ENCODE measurements at places on chromosomes 12 and 14. TPM values are rescaled to one million over a fixed set of nuclear protein-coding genes. Genes with fewer than 3 reads are reported as not detected.

Gene NKX2-1
- not detected for total RNA-seq

Gene MFAP5
- total RNA-seq = 0.13 TPM

Gene EPYC
- total RNA-seq = not detected

Gene STON2
- 59.4 TPM for total RNA-seq

Gene SLC41A2
- total RNA-seq = 17.8 TPM

Gene KLHL33
- total RNA-seq = under 0.01 TPM

Gene C12orf56
- not detected for total RNA-seq

Gene CCDC175
- total RNA-seq = not detected

Gene KRT77
- total RNA-seq = not detected

Gene DNAI7
- total RNA-seq = not detected

Gene RASAL1
- not detected for total RNA-seq

Gene TMEM132D
- total RNA-seq = not detected

Gene FBLN5
- 0.32 TPM for total RNA-seq

Gene NEMP1
- 6.5 TPM for total RNA-seq

Gene RNASE1
- total RNA-seq = 99.4 TPM

Gene SERPINA9
- total RNA-seq = not detected

Gene KRT5
- 0.65 TPM for total RNA-seq

Gene RIPK3
- 4.9 TPM for total RNA-seq

Gene PPP4R4
- total RNA-seq = under 0.01 TPM

Gene ZDHHC22
- under 0.01 TPM for total RNA-seq

Gene OR4E2
- not detected for total RNA-seq

Gene SLC22A17
- total RNA-seq = 0.97 TPM

Gene FBRSL1
- total RNA-seq = 5.0 TPM

Gene MYF5
- not detected for total RNA-seq

Gene LRCOL1
- 2.5 TPM for total RNA-seq

Gene FCF1
- total RNA-seq = 12.8 TPM

Gene RND1
- total RNA-seq = 5.5 TPM

Gene GPR162
- total RNA-seq = 1.5 TPM

Gene SERPINA12
- not detected for total RNA-seq

Gene TRHDE
- total RNA-seq = not detected

Gene SYCP3
- total RNA-seq = not detected

Gene INHBE
- total RNA-seq = not detected

Gene CLEC4A
- 0.19 TPM for total RNA-seq

Gene NID2
- 23.5 TPM for total RNA-seq

Gene GYS2
- not detected for total RNA-seq

Gene OVCH1
- total RNA-seq = not detected

Gene KRT8
- 3.7 TPM for total RNA-seq

Gene SLC17A8
- total RNA-seq = not detected

Gene NAV3
- 6.3 TPM for total RNA-seq

Gene MMP14
- 135 TPM for total RNA-seq

Measured in bladder microvascular endothelial cell (primary cell).